ENCODE measurements at places on chromosomes 6 and 20.
A peak's percentile ranks its signal among the peaks of the same experiment; 100 is the strongest.

GRCh38 chr6:132198896-132199295, 202.4 kb downstream of the MOXD1 start:
- no peak for DNase-seq

DNA sequence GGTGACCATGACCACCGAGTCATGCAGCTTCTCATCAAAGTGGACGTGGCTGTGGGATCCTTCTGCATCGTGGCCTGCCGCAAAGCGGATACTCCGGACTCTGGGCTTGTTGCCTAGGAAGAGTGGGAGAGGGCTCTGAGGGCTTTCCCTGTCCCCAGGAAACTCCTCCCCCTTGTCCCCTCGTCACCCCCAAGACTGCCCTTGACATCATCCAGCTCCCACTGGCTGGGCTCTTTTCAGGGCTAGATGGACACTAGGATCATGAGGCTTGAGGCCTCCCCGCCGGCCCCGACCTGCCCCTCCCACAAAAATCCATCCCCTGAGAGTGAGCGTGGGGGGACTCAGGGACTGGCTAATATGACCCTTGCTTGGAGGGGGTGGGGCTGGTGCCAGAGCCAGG, 9.0 kb downstream of the ADISSP start:
- no peak for DNase-seq

DNA sequence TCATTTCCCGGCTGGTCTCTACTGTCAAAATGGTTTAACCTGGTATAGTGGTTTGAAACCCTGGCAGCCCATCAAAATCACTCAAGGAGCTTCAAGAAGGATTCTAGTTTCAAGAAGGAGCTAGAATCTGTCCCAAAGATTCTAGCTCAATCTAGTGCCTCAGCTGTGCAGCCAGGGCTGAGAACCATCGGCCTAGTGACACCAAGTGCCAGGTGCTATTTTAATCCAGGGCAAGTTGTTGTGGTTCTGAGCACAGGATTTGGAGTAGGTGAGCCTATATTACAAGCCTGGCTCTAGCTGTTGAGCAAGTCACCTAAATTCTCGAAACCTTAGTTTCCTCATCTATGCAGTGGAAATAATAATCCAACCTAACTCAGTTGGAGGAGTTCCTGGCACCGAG, 3.7 kb downstream of the MOCS1 start:
- no peak for DNase-seq

- DNase-seq = no peak
Measured at GRCh38 chr20:53490620-53491019, 103.0 kb downstream of the ZNF217 start.

- DNase-seq = no peak
Measured at GRCh38 chr6:112557961-112558360, 210.8 kb downstream of the RFPL4B start.

DNA sequence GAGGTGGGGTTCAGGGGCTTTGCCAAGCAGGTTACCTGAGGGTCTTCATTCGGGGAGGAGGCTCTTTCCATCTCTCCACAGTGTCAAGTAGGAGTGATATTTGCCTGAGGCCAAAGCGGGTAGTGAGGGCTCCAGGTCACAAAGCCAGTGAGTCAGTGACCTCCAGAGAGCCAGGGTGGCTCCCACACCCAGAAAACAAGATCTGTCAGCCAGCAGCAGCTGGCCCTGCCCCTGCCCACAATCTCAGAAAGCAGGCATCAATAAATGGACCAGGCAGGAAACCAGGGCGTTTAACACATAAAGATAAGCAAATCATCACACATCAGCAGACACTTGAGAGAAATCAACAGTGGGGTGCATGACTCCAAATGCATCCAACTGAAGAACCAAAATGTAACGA, 250.8 kb downstream of the CDH26 start:
- DNase-seq = no peak

DNA sequence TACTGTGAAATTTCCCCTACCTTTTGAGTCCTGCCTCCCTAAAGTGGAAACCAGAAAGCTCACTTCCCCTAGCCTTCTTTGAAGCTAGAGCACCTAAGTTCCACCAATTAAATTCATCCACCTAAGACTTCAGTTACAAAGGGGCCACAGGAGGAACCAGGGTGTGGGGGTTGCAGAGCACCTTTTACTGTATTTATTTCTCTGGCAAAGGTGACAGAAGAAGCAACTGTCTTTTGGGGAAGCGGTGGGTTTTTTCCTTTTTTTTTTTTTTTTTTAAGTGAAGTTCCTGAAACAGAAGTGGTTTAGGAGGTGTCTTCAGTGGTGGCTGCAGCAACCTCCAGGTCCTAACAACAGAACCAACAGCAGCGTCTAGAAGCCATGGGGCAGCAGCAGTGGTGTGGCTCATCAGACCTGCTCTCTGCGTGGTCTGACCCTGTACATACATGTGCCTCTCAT, 13.1 kb downstream of the PSMB9 start:
- DNase-seq = no peak

DNA sequence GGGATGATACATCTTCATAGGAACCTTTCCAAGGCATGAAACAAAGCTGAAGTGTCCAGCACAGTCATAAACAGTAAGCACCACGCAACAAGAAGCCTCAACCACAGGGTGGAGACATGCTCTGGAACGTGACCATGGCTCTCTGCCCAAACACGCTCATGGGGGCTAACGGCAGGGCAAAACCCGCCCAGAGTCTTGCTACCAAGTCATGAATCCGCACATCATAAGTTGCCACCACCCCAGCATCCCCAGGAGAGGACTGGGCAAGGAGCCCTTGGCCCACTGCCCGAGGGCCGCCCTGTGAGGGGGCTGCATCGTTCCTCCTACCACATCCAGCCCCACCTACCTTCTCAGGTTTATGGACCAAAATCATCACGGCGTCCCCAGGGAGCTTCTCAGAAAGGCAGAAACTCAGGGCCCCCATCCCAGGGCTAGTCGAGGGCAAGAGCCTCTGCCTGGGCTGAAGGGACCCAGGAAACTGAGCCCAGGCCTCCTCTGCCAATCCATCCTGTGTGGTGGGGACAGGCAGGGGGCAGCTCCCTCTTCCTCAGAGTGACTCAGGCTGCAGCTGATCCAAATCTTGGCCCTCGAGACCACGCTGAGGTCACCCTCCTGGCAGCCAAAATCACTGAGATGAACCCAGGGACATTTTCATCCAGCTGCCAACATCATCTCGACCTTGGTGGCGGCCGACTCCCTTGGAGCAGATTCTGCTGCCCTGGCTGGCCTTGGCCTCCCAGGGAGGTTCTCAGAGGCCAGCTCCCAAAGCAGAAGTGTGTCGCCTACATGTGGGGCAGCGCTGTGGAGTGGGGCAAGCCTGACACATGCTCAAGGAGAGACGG, 42.6 kb downstream of the BMP7 start:
- DNase-seq = no peak

- DNase-seq = no peak
Measured at GRCh38 chr6:45707176-45707575, 308.5 kb downstream of the CLIC5 start.

DNA sequence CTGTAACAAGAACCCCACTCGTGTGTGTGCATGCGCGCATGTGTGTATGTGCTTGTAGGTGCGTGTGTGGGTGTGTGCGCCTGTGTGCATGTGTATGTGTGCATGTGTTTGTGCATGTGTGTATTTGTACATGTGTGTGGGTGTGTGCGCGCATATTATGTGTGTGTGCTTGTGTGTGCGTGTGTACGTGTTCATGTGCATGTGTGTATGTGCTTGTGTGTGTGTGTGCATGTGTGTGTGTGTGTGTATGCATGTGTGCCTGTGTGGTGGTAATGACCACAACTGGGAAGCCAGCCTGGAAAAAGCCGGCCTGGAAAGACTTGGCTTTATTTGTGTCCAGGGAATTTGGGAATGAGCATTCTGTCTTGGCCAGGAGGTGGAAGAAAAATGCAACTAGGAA, 157.5 kb downstream of the PAX1 start:
- no peak for DNase-seq

- no peak for DNase-seq
Measured at GRCh38 chr6:125300992-125301434, 754 bp downstream of the HDDC2 start.

GRCh38 chr6:165308926-165309731, at the start of gene C6orf118:
C6orf118 (minus strand) TSS chr6:165309605; CDS start chr6:165309586, 19 bp downstream.
- DNase-seq = peak; percentile 84

- no peak for DNase-seq
Measured at GRCh38 chr20:24043294-24043693, 54.7 kb upstream of the GGTLC1 start.

DNA sequence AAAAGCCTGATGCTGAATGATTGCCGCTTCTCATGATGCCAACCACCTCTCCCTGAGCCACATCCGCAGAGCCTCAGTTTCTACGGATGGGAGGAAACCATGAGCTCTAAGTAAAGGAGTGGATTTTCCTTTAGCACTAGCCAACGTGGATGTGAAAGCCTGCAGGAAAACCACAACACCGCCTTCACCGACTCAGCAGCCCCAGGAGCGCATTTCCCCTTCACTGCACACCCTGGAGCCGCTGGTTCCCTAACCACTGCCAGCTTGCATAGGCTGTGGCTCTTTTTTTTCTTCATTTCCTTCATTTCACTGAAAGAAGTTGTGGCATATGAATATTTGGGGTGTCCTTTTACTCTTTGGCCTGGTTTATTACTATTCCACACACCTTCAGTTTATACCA, 50.5 kb upstream of the SSTR4 start:
- DNase-seq = no peak

- no peak for DNase-seq
Measured at GRCh38 chr20:54622333-54623295, 147.2 kb downstream of the DOK5 start.

DNA sequence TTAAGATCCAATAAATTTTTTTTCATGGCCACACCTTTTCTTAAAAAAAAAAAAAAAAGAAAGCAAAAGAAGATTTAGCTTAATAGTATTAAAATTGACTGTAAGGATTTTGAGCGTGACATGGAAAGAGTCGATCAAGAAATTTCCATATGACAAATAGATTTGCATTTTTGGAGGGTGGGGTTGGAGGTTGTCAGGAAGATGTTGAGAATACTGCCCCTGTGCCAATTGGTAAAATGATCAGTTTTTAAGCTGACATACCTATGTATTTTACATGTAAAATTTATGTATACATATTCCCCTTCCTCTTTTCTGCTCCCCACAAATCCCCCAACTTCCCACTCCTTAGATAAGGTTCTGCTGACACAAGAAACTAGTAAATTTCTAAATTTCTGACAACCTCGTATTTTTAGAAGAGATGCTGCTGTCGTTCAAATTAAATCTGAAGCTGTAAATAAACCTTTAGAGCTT, 520.9 kb downstream of the CD83 start:
- no peak for DNase-seq

- DNase-seq = no peak
Measured at GRCh38 chr6:142947714-142948480, 2.9 kb upstream of the HIVEP2 start.

DNA sequence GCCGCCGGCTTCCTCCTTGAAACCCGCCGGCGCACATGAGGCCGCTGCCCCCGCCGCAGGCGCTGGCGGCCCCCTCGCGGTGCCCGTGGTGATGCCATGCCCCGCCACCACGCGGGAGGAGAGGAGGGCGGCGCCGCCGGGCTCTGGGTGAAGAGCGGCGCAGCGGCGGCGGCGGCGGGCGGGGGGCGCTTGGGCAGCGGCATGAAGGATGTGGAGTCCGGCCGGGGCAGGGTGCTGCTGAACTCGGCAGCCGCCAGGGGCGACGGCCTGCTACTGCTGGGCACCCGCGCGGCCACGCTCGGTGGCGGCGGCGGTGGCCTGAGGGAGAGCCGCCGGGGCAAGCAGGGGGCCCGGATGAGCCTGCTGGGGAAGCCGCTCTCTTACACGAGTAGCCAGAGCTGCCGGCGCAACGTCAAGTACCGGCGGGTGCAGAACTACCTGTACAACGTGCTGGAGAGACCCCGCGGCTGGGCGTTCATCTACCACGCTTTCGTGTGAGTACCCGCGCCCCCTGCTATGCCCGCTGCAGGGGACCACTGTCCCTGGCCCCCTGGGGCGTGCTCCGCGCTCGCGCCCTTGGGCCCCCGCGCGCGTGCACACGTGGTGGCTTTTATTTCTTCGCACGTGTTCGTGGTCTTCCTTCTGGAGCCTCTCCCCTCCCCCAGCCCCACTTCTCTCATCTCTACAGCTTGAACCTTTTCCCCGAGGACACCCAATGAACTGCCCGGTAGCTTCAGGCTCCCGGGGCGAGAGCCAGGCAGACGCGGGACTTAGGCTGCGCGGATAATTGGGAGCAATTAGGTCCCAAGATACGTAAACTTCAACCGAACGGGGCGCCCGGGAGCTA, 453 bp downstream of the KCNQ5 start:
- DNase-seq = peak; percentile 52

DNA sequence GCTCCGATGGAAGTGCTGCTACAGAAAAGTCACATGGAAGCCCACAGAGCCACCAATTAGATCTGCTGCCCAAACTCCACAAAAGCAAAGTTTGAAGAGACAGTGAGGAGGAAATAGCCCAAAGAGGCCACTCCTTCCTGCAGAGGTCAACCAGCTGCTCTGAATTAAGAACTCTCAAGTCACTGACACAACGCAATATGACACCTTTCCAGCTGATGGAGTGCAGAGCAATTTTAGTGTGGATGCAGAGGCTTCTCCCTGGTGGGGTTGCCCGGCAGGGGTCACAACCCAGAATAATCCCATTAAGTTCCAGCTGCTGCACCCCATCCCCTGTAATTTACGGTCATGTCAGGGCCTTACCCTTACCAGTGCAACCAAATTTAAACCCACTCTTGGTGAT, 361.9 kb upstream of the JARID2 start:
- DNase-seq = no peak

DNA sequence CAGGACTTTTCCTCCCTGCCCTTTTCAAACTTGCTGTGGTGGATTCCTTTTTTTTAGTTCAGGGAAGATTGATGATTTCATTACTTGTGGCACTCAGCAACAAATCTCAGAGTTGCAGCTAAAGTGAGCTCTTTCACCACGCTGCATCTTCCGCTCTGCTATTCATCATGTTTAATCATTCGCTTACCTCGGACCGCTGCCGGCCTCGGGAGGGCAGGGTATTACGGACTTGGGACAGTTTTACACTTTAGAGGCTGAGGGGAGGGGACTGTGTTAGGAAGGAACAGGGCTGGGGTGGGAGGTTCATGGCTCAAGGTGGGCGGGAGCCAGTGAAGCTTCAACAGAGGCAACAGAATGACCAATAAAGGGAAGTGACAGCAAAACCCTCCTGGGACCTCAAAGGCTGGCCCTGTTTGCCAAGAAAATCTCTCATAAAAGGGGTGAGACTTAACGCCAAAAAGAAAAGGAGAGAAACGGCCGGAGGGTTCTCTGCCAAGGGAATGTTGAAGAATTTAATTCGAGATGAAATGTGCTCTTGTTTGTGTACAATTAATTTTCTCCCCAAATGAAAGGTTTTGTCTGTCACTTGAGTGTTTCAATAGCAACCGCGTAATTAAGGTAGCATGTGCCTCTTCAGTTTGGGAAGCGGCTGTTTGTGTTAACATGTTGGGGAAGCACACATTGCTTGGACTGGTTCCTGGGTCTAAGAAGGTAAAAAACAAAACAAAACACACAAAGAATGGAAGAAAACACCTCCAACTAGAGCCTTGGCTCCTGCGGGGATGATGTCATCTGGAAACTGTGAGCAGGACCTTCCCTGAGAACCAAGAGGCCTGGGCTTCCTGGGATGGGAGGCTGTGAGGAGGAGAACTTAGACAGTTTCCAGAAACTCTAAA, 72.5 kb upstream of the SULF2 start:
- no peak for DNase-seq

- DNase-seq = no peak
Measured at GRCh38 chr6:148998704-148999103, 251.9 kb downstream of the UST start.

- no peak for DNase-seq
Measured at GRCh38 chr6:116468293-116468692, 7.1 kb downstream of the CALHM6 start.

GRCh38 chr6:42507901-42508300, 55.9 kb upstream of the UBR2 start:
- no peak for DNase-seq

GRCh38 chr6:158244373-158244772, 67.9 kb upstream of the TULP4 start:
- DNase-seq = no peak
